ENCODE measurements at places on chromosomes 11 and 22.

GRCh38 chr11:889687-890475, 20.7 kb downstream of the CHID1 start:
- DNase-seq: no peak

GRCh38 chr22:28115426-28115825, 196.4 kb upstream of the PITPNB start:
- DNase-seq: no peak

DNA sequence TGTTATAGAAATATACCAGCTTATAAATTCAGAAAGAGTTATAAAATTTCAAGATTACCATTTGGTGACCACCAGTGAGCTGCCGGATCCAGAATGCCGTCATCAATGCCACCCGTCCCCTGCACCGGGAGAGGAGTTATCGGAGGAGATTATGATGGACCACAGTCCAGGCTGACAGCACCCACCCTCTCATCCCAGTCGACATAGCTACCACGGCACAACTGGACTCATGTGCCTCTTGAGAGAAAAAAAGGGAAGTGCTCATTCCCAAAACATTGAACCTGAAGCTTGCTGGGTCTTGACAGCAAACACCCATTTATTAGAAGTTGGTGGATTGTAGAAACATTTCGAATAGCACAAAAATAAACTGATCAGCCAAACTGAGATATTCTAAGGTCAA, 1331.5 kb downstream of the TBC1D22A start:
- DNase-seq: no peak

DNA sequence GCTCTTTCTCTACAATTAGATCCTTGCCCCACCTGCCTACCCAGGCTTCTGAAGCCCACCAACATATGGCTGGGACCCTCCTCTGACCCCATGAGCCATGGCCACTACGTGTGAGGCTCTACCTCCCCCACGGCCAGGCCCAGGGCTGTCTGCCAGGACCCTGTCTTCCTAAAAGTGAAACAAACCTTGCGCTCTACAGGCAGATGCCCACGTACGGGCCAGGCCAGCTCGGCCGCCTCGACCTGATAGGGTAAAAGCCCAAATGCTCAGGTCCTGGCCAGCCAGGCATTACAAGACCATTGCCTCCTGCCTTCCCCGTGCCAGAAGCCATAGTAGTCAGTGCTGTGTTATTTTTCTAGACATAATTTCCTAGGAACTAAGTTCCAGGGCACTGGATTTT, 1496.4 kb downstream of the BRD1 start:
- no peak for DNase-seq

DNA sequence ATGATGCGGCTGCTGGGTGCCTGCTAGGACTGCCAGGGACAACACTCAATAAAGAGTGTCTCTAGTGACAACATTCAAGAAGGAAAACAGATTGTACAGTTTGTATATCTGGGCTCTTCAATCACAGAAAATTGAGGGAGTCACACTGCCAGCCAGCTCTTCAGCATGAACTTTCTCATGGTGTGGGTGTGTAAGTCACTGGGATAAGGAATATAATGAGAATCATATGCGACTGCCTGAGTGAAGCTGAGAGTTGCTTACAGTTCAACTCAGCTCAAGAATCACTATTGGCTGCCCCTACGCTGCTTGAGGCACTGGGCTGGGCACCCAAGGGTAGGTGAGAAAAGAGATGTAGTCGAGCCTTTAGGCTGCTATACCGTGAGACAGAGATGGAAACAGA, 328.1 kb upstream of the PITPNB start:
- no peak for DNase-seq

DNA sequence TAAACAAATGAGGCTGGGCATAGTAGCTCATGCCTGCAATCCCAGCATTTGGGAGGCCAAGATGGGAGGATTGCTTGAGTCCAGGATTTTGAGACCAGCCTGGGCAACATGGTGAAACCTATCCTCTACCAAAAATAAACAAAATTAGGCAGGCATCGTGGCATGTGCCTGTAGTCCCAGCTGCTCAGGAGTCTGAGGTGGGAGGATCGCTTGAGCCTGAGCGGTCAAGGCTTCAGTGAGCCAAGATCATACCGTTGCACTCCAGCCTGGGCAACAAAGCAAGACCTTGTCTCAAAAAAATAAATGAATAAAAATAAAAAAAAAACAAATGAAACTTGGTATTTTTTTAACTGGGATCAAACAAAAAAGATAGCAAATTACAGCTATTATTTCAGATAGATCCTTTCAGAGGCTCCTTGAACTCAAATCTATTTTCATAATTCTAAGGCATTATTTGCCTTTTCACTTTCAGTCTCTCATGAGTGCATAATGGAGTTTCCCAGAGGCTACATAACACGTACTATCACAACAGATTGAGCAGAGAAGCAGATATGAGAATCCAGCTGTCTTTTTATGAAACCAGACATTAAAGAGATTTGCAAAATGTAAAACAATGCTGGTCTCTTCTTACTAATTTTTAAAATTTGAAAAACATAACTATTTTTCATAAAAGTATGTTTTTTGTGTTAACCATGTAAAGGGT, 23.1 kb downstream of the DDIAS start:
- DNase-seq: no peak

GRCh38 chr11:59556115-59556916, 45.0 kb downstream of the OR4D9 start:
- DNase-seq: peak; percentile 18

GRCh38 chr11:8149726-8150125, 19.1 kb downstream of the RIC3 start:
- no peak for DNase-seq

GRCh38 chr11:134529212-134530096, 117.4 kb upstream of the B3GAT1 start:
- no peak for DNase-seq

- DNase-seq: no peak
Measured at GRCh38 chr11:114060392-114061047, 1.0 kb downstream of the ZBTB16 start.

DNA sequence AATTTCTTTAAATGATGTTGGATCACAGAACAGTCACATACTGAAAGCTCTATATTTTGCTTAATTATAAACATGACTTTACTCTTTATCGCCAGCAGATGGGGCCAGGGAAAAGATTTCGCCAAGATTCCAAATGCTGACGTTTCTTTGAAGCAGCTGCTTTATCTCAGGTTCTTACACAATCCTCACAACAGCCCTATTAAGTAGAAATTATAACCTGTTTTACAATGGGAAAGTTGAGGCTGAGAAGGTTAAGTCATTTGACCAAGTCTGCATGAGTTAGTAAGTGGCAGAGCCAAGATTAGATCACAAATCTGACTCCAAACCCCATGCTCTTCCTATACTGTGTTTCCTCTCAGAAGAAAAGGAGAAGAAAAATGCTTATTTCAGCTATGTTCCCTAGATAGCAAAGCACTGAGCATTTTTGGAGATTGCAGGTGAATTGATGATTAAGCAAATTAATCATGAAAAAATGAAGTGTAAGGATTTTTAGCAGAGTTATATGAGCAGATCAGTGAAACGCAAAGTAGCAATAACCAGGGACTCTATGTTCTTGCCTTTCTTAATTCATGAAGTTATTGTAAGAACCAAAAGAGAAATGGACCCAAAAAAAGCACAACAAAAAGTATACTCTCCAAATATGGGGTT, 79.0 kb downstream of the AASDHPPT start:
- no peak for DNase-seq

DNA sequence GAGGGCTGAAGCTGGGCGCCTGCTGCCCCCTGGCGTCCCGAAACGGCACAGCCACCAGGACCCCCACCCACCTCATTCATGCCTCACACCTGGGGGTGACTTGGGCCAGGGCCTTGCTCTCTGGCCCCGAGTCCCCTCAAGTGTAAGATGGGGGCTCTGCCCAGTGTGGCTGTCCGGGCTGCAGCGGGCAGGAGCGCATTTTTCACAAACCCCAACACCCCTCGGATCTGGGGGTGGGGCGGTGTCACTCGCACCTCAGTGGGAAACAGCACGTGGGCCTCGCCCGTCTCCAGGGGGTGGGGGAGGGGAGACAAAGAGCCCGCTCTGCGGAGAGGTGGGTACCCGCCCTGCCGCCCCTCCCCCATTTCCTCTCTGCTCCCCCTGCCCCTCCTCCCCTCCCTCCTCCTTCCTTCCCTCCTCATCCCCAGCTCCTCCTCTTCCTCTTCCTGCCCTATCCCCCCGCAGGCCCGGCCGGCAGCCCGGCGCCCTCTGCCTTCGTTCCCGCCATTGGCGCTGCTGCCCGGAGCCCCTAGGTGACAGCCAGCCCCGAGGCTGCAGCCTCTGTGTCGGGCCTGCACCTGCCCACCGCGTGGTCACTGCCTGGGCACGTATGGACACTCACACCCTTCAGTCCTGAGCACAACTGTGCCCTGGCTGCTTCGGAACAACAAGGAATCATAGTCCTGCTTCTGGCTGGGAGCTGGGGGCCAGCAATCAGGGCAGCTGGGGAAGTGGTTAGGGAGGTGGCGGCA, 6.8 kb upstream of the CDKN1C start:
- DNase-seq: no peak

DNA sequence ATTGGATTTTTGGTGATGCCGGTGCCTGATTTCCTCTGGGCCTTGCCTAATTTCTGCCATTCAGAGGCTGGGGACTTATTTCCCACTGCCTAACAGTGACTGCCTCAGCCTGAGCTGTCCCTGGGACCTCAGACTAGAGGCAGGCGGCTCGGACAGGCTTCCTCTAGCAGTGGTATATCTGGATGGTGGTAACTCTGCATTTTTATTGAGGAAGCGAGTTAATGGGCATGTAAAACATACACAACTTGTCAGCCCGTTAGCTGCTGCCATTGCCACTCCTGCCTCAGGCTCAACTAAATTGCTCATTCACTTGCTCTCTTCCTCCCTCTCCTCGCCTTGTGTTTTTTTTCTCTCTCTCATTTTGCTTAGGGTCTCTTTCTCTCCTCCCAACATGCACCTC, 561.6 kb downstream of the BUD13 start:
- no peak for DNase-seq

- DNase-seq: no peak
Measured at GRCh38 chr22:23012081-23012622, 58.2 kb upstream of the GNAZ start.

GRCh38 chr11:27209562-27210005, 153.4 kb downstream of the CCDC34 start:
- DNase-seq: no peak

- DNase-seq: no peak
Measured at GRCh38 chr22:27150544-27150941, 493.2 kb downstream of the MIAT start.

- no peak for DNase-seq
Measured at GRCh38 chr22:40463683-40464082, 93.3 kb downstream of the SGSM3 start.

- no peak for DNase-seq
Measured at GRCh38 chr22:23259916-23260644, 79.8 kb downstream of the BCR start.

DNA sequence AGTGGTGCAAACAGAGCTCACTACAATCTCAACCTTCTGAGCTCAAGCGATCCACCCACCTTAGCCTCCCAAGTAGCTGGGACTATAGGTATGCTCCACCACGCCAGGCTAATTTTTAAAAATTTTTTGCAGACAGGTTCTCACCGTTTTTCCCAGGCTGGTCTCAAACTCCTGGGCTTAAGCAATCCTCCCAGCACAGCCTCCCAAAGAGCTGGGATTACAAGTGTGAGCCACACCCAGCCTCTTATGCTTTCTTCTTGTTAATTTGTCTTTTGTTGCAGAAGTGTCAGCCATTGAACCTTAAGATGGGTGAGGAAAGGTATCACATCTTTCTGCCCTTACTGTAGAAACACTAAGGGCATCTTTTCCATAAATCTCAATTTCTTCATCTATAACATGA, 34.9 kb downstream of the DENND5A start:
- DNase-seq: no peak

GRCh38 chr11:94546886-94547285, 3.2 kb downstream of the FUT4 start:
- no peak for DNase-seq

DNA sequence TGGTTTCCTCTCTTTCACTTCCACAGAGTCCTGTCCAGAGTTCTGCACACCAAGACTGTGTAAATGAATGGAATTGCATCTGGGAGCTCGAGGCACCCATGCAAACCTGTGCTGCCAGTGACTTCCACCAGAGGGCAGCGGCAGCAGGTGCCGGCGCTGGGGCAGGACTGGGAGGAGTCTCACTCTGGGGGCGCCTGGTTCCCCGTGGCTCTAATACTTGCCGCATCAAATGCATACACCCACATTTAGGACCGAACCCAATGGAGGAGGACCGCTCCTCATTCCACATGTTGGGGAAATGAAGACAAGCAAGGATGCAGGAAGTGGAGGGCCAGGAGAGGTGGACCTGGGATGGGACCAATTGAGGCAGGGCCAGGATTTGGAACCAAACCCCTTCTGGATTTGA, 1.1 kb upstream of the CD6 start:
- DNase-seq: peak; percentile 67

- DNase-seq: no peak
Measured at GRCh38 chr11:35099278-35100012, 39.5 kb upstream of the CD44 start.

DNA sequence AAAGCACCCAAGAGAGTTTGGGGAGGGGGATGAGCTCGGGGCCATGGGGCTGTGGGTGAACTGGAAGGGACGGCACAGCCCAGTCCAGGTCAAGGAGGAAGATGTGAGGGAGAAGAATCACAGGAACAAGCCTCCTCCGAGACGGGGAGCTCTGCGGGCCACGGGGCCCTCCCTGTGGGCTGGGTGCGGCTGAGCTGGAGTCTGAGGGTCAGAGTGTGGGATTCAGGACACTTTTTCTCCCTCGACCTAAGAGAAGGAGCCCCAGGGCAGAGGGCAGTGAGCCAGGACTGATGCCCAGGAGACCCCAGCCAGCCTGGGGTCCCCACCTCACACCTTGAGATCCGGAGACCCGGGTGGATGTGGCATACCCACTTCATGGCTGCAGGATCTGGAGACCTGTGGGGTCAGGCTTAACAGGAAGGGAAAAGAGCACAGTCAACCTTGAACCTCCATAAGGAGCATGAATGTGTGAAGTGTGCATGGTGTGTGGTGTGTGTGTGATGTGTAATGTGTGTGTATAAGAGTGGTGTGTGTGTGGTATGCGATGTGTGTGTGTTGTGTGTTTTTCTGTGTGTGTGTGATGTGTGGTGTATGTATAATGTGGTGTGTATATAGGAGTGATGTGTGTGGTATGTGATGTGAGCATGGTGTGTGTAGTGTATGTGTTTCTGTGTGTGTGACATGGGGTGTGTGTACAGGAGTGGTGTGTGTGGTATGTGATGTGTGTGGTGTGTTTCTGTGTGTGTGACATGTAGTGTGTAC, 504.6 kb downstream of the BRD1 start:
- no peak for DNase-seq

- DNase-seq: no peak
Measured at GRCh38 chr11:8335683-8336082, 72.0 kb upstream of the LMO1 start.

Data from activated CD8-positive, alpha-beta memory T cell treated with anti-CD3 and anti-CD28 coated beads for 1 hour (primary cell).